ENCODE measurements at places on chromosomes 16 and 17. TPM values are rescaled to one million over a fixed set of nuclear protein-coding genes. Genes with fewer than 3 reads are reported as not detected.

DNA sequence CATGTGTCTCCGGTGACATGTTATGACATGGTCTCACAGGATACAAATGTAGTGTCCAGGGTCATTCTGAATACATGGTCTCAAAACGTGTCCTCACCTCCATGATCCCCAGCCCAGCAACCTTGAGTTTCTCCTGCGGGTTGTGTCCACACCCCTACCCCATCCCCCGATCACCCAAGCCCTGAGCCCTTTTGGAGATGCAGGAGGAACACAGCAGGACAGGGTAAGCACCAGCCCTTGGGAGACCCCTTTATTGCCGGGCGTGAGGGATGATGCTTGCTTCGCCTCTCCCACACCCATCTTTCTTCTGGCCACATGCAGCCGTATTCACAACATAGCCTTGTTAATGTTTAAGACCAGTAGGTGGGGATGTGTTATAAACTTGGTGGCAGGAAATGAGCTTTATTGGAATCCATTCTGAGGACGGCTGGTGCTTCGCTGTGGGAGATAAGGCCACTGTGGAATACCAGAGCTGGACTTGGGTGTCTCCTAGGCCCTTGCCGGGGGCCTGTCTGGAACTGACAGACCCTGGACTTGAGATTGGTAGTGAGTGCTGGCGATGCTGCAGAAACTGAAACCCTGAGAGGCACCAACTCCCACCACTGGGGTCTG is 5.5 kb downstream of the TMEM132E start:
- peak; percentile 26 for DNase-seq
- peaks cover 11% of the 10 kb centered on the region for H3K4me1 ChIP-seq
- no peaks in the 10 kb centered on the region for H3K27me3 ChIP-seq
- H3K36me3 ChIP-seq: no peaks in the 10 kb centered on the region
- no peak overlapping the region for H3K27ac ChIP-seq

CMTM2 gene
- total RNA-seq: not detected

MT1F gene
- 42.1 TPM for total RNA-seq

FBXO39 gene
- not detected for total RNA-seq

- H3K4me3 ChIP-seq: no peak overlapping the region
- DNase-seq: no peak
- H3K27ac ChIP-seq: no peak overlapping the region
- no peaks in the 10 kb centered on the region for H3K27me3 ChIP-seq
These were observed 20.1 kb downstream of the YWHAE start for GRCh38 chr17:1379930-1380313.

DNA sequence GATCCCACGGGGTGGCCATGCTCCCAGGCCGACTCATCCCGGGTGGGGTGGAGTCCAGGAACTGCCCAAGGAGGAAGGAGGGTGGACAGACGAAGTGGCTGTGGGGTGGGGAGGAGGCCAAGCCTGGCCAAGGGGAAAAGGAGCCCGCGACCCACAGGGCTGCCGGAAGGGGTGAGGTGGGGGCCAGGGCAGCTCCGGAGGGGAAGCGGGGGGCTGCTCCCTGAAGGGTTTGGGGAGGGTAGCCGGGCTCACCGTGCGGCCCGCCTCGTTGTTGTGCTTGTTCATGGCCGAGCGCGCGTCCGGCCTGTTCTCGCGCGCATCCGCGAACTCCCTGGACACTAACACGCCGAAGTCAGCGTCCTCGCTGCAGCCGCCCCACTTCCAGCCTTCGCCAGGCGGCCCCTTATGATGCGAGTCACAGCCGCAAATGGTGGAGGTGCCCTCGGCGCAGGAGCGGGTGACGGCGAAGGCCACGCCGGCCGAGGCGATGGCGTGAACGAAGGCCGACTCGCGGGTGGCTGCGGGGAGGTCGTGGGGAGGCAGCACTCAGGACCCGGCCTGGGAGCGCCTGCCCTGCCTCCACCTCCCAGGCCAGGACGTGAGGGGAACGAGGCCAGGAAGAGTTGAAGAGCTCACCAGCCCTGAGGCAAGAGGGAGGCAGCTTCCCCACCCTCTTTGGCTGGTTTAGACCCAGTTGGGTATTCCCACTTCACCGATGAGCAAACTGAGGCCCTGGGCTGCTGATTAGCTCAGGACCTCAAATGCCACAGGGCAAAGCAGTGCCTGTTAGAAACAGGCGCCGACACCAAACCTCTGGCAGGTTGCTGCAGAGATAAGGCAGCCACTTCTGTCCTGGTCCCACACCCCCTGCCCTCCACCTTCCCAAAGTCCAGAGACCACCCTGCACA is 48.7 kb downstream of the WNT3 start:
- H3K27ac ChIP-seq: no peak overlapping the region
- no peak for DNase-seq
- peaks cover 6% of the 10 kb centered on the region for H3K27me3 ChIP-seq
- H3K4me1 ChIP-seq: no peaks in the 10 kb centered on the region

GRCh38 chr17:39996800-39997199 is 16.2 kb downstream of the PSMD3 start:
- no peak overlapping the region for H3K4me3 ChIP-seq
- H3K36me3 ChIP-seq: peaks cover 61% of the 10 kb centered on the region
- no peak overlapping the region for H3K27ac ChIP-seq
- no peaks in the 10 kb centered on the region for H3K4me1 ChIP-seq
- DNase-seq: no peak
- no peaks in the 10 kb centered on the region for H3K27me3 ChIP-seq

MYOCD gene
- total RNA-seq: 5.2 TPM

- H3K4me1 ChIP-seq: no peaks in the 10 kb centered on the region
- H3K27ac ChIP-seq: no peak overlapping the region
- H3K4me3 ChIP-seq: no peak overlapping the region
- no peaks in the 10 kb centered on the region for H3K36me3 ChIP-seq
- no peak for DNase-seq
These were observed 20.1 kb upstream of the ZNF423 start for GRCh38 chr16:49875806-49876715.

DNA sequence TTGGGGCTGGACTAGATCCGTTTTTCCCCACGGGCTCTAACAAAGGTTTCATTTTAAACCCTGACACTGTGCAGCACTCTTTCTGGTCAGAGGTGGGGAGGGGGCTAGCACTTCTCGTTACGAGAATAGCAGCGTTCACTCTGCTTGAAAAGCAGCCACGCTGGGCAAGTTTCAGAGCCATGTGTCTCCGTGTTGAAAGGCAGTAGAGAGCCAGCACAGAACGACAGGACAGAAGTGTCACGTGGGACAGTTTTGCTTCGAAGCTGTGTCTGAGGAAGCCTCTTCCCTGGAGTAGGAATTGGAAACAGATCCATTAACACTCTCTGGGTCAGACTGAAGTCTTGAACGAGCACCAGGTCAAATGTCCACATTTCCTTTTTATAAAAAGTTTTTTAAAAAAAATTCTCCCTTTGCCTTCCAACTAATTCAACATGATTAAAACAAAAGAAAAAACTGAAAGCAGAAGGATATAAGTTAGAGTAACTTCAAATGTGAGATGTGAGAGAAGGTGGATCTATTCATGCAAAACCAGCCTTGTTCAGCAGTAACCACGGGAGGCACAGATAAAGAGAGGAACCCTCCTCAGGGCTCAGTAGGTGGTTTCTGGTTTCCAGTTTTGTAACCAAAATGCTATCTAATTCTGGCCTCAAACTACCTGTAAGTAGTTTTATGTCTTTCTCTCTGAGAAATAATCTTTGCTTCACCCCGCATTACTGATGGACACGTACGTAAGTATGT is 65.0 kb downstream of the SMG6 start:
- H3K36me3 ChIP-seq: no peaks in the 10 kb centered on the region
- H3K27me3 ChIP-seq: no peaks in the 10 kb centered on the region
- H3K4me3 ChIP-seq: no peak overlapping the region
- DNase-seq: no peak
- peaks cover 16% of the 10 kb centered on the region for H3K4me1 ChIP-seq

DNA sequence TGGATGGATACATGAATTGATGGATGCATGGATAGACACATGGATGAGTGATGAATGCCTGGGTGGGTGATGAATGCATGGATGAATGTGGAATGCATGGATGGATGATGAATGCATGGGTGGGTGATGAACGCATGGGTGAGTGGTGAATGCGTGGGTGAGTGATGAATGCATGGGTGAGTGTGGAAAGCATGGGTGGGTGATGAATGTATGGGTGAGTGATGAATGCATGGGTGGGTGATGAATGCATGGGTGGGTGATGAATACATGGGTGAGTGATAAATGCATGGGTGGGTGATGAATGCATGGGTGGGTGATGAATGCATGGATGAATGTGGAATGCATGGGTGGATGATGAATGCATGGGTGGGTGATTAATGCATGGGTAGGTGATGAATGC is 83.9 kb upstream of the HSBP1 start:
- DNase-seq: no peak
- no peak overlapping the region for H3K4me3 ChIP-seq
- H3K27ac ChIP-seq: no peak overlapping the region
- no peaks in the 10 kb centered on the region for H3K4me1 ChIP-seq
- no peaks in the 10 kb centered on the region for H3K36me3 ChIP-seq

GDPD3 gene
- total RNA-seq: 16.8 TPM

GRCh38 chr16:16933861-16934260 is 536.9 kb downstream of the XYLT1 start:
- H3K4me3 ChIP-seq: no peak overlapping the region
- no peak for DNase-seq
- H3K4me1 ChIP-seq: no peaks in the 10 kb centered on the region
- H3K27ac ChIP-seq: no peak overlapping the region
- H3K27me3 ChIP-seq: no peaks in the 10 kb centered on the region

DNA sequence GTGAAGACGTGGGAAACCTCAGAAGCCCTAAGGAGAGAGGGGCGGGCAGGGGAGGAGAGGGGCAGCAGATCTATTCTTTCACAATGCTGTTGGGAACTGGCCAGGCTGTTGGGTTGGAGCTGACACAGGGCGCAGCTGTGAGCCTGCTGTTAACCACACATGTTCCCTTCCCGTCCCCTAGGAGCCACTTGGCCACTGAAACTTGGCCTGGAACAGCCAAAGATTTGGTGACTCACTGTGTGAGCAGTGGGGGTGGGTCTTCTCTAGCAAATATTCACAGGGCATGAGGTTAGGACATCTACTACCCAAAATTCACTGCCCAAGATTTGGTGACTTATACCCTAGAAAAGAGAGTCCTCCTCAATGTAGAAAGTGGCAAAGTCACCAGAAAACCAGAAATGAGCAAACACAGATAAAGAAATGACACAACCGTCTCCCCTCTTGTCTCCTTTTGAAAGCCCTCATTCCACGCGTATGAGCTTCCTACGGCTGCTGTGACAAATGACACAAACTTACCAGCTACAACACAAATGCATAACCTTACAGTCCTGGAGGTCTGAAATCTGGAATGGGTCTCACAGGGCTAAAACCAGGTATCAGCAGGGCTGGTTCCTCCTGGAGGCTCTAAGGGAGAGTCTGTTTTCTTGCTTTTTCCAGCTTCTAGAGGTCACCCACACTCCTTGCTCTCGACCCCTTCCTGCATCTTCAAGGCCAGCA is 6.3 kb downstream of the TBC1D16 start:
- H3K27ac ChIP-seq: peak overlapping the region; percentile 61
- no peaks in the 10 kb centered on the region for H3K36me3 ChIP-seq
- no peaks in the 10 kb centered on the region for H3K4me1 ChIP-seq
- no peaks in the 10 kb centered on the region for H3K27me3 ChIP-seq
- peak; percentile 77 for DNase-seq

PROCA1 gene
- 1.7 TPM for total RNA-seq

DNA sequence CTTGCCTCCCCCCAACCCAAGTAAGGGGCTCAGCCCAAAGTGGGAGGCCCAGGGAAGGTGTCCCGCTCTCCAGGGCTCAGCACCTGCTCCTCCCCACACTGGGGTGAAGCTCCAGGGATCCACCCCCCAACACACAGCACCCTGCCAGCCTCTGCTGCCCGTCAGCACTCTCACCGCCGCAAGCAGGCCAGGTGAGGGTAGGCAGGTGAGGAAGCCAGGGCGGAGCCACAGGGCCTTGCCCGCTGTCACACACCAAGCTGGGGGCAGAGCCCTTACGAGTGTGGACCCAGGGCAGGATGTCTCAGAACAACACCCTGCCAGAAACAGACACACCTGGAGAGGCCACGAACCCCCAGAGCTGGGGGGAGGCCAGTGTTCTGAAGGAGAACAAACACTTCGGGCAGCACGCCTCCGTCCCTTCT is 19.5 kb downstream of the PLLP start:
- H3K27me3 ChIP-seq: no peaks in the 10 kb centered on the region
- peak overlapping the region; percentile 74 for H3K27ac ChIP-seq
- DNase-seq: peak; percentile 82
- peaks cover 12% of the 10 kb centered on the region for H3K4me1 ChIP-seq

GRCh38 chr17:17836818-17837379 is at the start of gene SREBF1:
TSS of gene SREBF1 (minus strand) at chr17:17836986. CDS start at chr17:17836817, 169 bp downstream.
- peak within 1 kb of the TSS; percentile 97 for H3K4me3 ChIP-seq
- peak; percentile 77 for DNase-seq
- peak within 1 kb of the TSS; percentile 100 for H3K27ac ChIP-seq
- H3K27me3 ChIP-seq: no peaks in the 10 kb centered on the region
- peaks cover 20% of the 10 kb centered on the region for H3K4me1 ChIP-seq
